ENCODE measurements at places on chromosomes 6 and 20.

DNA sequence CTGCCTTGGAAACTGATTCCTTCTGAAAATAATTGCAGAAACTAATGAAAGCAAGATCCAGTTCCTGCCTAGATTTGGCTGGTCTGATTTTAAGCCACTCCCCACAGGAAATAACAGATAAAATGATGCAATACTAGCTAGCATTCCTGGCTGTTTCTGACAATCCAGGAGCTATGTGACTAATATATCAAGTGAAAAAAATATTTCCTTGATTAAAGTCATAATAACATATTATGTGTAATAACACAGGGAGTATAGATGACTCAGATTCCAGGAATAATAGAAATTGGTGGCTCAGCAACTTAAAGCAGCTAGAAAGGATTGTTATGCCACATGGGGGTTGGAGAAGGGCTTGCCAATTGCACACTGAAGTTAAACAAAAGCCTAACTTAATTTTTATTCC, 182.7 kb upstream of the SALL4 start:
- no peak for DNase-seq

- DNase-seq, result peak; percentile 73
These were observed 122.7 kb downstream of the ADGRB3 start for GRCh38 chr6:68757821-68758220.

DNA sequence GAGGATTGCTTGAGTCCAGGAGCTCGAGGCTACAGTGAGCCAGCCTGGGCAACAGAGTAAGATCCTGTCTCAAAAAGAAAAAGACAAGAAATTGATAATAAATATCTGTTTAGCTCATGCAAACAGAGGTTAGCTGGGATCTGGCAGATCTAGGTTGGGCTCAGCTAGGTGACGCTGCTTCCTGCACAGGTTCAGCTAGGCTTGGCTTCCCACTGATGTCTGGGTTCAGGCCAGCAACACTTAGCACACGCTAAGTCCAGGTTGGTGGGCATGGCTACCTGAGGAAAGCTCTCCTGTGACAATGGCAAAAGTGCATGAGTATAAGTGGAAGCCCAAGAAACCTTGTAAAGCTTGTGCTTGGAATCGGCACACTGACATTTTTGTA, 48.7 kb downstream of the RIN2 start:
- no peak for DNase-seq

- no peak for DNase-seq
These were observed 525 bp downstream of the PNRC1 start for GRCh38 chr6:89081129-89081422.

GRCh38 chr6:78611102-78611620, 256.2 kb upstream of the IRAK1BP1 start:
- no peak for DNase-seq

DNA sequence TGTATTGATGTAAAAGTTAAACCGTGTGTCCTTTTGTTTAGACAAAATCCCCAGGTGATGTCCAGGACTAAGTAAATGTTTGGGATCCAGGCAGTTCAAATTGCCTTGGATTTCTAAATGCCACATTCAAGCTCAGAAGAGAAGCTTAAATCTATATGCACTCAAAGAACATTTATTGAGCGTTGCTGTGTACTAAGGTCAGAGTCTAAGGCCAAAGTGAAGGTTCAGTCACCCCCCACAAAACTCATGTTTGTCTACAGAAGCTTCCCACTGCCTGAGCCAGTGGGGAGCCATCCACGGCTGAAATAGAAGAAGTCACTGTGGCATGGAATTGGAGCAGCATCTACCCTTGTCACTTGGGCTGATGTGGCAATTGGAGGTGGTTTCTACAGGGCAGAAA, 70.7 kb upstream of the INSM1 start:
- DNase-seq, result no peak

DNA sequence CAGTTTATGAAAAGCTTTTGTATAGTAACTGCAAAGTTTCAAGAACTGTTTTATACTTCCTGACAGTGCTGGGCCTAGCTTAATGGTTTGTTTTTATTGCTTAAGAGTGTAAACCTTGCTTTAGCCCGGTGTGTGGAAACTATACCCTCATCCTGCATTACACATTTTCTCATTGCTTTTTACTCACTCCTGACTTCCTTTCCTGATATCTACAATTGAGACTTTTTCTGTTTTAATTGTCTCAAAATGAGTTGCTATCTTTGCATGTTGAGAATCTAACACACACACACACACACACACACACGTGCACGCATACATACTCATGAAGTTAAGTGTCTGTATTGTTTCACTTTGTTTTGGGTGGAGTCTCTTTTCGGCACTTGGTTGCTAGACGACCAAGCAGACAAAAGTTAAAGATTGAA, 16.7 kb downstream of the BMP2 start:
- DNase-seq, result no peak

DNA sequence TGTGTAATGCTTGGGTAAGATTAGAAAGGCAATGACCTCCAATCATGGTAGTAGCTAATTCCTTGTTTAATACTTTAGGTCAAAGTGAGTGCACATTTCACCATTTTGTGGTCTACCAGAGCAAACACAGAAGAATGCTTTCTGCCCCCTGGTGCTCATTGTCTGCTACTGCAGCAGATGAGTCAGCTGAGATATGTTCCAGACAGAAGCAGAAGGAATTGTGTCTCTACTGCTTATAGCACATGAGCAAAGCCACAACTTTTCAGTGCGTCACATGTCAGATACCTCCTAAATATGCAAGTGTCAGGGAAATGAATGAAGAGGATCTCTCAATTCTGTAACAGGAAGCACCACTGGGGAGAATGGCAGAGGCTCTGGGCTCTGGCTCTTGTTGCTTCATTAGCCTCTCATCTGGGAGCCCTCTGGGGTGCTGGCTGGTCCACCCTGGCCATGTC, 308.9 kb downstream of the ALDH8A1 start:
- peak; percentile 83 for DNase-seq

- DNase-seq, result peak; percentile 35
These were observed 6.7 kb downstream of the APMAP start for GRCh38 chr20:24985802-24986201.

DNA sequence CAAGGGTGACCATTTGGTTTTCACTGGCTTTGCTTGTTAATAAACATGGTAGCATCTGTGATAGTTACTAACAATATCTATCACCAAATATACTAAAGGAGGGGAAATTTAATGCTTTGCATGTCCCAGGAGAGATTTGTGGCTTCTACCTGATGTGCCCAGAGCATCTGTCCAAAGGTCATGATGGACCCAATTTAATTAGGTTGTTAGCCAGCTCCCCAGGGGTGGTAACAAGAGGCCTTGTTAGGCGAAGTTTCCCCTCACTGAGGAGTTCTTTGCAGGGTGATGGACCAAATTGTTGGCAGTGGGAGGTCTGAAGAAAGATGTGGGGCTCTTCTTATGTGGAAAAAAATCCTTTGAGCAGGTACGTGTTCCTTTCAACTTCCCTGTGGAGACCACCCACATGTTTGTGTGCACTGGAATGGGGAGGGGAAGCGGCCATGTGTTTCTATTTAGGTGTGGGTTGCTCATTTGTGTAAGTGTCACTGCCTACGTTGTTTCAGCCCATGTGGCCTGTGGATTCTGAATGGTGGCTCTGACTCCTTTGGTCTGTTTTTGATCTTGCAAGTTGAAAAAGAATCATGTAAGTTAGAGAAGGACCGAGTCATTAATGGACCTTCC, 137.6 kb downstream of the CLIC5 start:
- DNase-seq, result no peak

DNA sequence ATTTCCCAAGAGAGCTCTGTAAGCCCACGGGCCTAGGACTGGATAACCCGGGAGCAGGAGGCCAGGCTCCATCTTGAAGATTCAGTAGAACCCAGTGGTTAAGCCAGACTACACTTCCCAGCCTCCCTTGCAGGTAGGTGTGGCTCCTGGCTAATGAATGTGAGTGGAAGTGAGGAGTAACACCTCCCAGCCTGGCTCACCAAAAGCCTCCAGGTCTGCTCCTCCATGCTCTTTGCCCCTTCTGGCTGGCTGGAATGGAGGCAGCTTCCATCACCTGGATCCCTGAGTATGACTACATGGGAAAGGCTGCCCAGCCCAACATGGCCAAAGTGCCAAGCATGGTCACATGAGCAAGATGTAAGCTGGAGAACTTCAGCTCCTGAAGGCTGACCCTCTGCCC, 9.7 kb downstream of the LRRN4 start:
- peak; percentile 10 for DNase-seq

- DNase-seq, result no peak
These were observed 14.2 kb downstream of the VAPB start for GRCh38 chr20:58403272-58403671.
